CD4-positive, alpha-beta T cell treated with Interleukin-2 at 100 ng/mL for 4 hours (primary cell): ENCODE measurements at places on chromosomes 4 and X.

GRCh38 chr4:147825451-147826287 lies 93.8 kb downstream of the ARHGAP10 start:
- DNase-seq, result no peak

DNA sequence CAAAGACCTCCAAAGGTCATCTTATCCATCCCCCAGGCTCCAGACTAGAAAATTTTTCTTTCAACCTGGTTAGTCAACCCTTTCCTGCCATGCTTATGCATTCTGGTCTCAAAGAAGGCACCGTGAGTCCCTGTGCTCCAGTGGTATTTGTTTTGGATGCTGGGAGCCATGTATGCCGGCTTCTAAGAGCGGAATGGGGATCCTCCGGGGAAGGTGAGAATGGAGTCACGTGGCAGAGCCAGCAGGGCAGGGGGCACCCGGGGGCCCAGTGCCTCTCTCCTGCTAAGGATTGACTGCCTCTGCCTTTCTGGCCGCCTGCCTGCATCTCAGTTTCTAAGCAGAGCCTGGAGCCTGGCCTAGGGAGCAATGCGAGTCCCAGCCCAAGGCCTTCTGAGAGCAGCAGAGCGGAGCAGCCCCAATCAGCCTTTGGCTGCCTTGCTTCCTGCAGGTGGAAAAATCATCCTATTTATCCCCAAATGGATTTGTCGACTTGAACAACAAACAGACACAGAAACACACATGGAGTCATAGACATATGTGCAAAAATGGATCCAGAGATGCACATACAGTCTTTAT lies 141.0 kb downstream of the PJA1 start:
- DNase-seq, result no peak

DNA sequence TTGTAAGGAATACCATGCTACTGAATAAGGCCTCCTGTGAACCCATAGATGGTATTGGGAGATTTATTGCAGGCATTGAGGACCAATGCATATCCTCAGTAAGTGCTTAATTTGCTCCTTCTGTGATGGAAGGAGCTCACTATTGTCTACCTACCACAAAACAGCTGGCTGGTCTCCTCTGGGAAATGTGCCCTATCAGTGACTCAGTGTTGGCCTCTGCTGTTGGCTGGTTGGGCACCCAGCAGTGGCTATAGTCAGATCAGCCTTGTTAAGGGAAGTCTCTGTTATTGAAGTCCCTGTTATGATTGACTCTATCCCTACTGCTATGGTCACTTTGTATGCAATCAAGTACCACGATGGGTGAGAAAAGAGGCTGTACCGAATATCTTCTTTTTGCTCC lies 27.5 kb upstream of the OTUD4 start:
- no peak for DNase-seq

- DNase-seq, result no peak
These were observed 54.5 kb upstream of the GABRA2 start for GRCh38 chr4:46444318-46445000.
